ENCODE measurements at places on chromosomes 6 and 20.

DNA sequence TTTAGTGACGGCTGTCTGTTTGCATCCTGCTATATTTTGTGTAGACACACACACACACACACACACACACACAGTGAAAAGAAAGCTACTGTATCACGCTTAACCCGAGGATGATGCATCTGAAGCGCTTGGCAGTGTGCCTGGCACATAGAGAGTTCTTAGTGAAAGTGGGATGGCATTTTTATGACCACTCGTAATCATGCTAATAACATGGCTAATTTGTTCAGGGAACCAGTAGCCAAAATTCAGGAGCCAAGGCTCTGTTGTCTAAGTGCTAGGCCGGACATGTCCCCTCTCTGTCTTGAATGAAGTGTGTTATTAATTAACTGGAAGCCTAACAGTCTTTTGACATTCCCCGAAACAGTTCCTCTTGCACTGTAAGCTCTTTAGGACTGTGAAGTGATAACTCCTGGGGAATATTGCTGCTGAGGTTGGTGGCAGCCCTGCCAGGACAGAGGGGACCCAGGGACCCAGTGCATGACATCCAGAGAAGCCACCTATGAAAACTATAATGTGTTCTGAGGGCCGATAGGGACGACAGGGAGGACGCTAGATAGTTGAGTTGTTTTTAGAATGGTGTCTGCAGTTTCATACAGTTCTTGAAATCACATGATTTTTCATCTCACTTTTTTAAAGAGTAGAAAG lies 45.0 kb upstream of the IRF4 start:
- no peak for DNase-seq

DNA sequence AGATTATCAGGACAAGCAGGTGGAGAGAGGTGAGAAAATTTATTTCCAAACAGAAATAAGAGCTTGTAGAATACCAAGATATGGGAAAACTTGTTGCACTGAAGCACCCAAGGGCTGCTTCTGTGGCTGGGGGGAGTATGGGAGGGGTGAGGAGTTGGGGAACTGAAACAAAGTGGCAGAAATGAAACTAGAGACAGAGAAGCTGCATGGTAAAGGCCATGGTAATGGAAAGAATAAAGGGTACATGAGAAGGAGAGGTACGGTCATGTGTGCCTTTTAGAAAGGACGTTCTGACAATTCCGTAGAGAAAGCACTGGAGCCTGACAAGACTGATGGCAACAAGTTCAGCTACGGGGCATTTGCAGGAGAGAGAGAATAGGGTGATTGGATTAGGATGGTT lies 51.6 kb upstream of the RIN2 start:
- DNase-seq: peak; percentile 23

DNA sequence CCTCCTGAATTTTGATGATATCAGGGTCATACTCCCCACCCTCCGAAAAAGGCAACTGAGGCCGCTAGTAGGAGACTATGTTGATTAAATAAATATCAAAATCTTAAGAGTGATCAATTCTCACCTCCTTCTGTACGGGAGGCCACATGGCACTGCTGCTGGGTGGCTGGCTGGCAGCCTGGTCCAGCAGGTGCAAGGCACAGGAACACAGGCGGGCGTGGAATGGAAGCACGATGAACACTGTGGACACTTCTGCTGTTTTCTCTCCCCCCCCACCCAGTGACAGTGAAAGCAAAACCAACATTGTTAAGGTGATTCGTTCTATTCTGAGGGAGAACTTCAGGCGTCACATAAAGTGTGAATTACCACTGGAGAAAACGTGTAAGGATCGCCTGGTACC lies 9.7 kb upstream of the CLDN20 start:
- DNase-seq: no peak

DNA sequence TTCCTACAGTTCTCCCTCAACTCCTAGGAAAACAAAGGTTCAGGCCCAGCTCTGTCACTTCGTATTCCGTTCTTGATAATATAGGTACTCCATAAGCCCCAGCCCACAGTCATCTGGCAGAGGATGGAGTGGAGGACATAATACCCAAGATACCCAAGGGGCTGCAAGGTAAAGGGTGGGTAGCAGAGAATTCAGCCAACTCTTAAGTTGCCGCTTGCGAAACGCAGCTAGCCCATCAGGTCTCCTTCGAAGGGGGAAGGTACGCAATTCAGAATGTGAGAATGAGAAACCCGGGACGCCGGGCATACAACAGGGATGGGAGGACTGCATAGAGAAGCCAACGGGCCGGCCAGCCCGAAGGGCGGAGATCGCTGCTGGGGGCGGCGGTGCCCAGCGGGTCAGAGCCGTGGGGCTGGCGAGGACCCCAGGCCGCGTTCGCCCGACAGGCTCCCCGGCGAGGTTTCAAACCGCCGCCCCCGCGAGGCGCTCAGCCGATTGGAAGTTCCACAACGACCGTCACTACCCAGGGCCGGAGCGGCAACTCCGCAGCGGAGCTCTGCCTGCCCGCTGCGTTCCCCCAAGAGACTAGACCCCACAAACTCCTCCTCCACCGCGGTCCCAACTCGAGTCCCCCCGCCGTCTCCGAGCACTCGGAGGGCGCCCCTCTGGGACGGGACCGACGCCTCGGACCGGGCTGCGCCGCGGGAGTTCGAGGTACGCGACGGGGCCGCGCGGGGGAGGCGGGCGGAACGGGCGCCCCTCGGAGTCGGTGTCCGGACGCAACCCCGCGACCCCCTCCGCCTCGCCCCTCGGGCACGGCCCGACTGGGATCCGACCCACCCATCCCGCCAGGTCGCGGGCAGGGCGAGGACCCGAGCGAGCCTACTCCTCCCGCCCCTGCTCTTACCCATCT lies 911 bp downstream of the CDK19 start:
- peak; percentile 76 for DNase-seq

DNA sequence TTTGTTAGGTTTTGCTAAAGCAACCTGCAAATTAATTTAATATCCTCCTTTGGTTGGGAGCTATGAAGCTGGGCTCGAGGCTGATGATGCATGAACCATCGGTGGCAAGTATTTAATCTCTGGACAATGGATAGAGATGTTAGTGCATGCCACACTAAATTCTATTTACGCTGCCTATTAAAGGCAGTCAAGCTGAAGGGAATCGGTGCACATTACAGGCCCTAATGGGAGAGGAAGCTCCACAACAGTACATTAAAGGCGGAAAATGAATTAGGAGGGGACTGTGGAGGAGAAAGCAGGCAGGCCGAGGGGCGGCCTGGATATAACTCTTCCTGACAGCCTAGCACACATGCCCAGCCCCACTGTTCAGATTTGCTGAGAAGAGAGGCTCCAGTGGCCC lies 132.4 kb upstream of the MAFB start:
- DNase-seq: no peak

GRCh38 chr20:4812641-4813075 lies 90.9 kb downstream of the PRND start:
- DNase-seq: no peak

DNA sequence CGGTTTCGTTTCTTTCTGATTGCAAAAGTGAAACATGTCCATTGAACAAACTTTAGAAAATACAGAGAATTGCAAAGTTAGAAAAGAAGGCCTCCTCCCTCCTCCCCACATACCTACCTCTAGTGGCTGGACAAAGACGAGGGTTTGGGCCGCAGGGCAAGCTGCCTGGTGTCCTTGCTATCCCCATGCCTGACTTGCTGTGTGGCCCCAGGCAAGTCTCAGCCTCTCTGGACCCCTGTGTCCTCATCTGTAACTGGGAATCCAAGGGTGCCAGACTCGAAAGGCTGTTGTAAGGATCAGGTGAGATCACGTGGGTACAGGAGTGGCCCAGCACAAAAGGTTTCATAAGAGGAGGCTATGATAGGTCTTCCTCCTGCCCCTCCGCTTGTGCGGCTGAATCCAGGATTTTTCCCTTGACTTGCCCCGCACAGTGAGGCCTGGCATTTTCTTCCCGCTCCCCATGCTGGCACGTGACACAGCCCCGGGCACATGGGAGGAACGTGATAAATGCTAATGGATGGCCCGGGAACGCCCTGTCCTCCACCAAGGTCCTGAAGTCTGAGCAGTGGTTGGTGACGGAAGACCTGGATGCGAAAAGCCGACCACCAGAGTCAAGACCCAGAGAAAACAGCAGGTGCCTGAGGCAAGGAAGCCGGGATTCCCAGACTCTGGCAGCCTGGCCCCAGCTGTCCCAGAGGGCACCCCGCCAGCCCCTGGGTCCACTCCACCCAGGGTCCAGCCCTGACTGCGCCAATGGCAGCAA lies 55.8 kb downstream of the UBE2V1 start:
- DNase-seq: no peak

DNA sequence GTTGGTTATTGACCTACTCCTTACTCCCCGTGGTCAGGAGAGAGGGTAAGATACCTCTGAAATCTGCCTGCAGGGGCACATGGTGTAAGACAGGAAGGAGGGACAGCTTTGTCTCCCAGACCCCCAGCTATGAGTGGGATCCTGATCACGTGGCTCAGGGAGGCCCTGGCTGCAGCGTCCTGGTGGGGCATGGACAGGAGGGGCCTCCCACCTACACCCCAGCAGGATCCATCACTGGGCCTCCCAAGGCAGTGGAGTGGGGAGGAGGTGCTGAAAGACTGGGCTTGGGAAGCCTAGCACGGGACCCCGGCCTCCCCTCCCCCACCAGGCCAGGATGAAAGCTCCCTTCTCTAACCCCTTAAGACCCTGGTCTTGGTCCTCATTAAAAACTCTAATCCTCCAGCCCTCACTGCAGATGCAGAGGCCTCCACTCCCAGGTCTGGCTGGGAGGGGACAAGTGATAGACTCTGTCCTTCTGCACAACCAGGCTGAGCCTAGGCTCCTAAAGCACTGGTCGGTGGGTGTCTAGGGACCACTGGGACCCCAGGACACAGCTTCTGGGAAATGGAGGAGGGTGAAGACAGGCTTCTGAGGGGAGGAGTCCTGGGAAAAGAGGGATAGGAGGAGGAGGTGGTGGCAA lies 29.6 kb upstream of the VEGFA start:
- no peak for DNase-seq

DNA sequence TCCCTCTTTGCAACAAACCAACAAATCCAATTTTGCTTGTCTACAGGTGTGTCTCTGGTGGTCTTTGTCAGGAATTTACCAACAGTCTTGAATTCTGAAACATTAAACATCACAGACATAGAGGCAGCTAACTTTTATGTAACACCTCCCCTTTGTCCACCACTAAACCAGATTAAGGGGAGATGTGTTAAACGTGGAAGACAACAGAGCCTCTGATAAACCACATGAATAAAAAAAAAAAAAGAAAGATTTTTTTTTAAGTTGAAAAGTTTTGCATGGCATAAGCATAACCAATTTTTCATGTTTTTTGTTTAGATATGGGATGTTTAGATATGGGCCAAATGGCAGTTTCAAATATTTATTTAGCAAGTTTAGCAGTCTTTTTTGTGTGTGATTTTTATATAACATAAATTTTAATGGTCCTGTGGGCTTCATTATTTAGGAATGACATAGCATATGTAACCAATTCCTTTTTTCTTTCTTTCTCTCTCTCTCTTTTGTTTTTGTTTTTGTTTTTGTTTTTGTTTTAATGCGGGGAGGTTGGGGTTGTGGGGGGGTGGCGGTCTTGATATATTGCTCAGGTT lies 60.7 kb upstream of the BTN3A2 start:
- no peak for DNase-seq

- DNase-seq: no peak
These were observed 109.9 kb upstream of the ASF1A start for GRCh38 chr6:118783931-118784550.

DNA sequence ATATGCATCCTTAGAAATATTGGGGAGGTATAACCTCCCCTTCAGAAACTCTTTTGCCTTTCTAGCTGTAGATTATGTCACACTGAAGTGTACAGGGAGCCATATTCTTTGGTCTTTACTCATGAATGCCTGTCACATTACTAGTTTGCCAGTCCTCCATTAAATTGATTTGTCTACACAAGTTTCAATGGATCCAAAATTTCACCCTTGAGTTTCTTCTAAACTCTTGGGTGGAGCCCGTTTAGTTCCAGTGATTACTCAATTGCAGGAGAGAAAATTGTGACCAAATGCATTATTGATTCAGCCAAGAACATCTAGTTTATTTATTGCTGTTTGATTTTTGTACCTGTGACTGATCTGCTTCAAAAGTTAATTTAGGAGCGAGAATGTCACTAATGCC lies 60.4 kb upstream of the TFB1M start:
- DNase-seq: no peak

DNA sequence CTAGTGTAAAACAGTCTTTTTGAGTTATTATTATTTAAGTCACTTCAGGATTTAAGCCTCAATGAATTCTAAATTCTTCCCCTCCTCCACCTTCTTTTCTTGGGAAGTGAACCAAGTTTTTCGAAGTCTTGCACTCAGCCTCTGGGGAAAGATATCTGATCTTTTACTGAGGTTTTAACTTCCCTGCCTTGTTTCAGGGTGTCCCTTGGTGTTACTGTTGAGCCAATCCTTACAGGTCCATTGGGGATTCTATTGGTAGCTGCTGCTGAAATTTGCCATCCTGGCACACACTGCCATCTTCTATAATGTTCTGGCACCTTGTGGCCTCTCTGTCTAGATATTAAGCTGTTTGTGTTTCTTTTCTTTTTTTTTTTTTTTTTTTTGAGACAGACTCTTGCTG lies 31.7 kb downstream of the BEND6 start:
- no peak for DNase-seq

DNA sequence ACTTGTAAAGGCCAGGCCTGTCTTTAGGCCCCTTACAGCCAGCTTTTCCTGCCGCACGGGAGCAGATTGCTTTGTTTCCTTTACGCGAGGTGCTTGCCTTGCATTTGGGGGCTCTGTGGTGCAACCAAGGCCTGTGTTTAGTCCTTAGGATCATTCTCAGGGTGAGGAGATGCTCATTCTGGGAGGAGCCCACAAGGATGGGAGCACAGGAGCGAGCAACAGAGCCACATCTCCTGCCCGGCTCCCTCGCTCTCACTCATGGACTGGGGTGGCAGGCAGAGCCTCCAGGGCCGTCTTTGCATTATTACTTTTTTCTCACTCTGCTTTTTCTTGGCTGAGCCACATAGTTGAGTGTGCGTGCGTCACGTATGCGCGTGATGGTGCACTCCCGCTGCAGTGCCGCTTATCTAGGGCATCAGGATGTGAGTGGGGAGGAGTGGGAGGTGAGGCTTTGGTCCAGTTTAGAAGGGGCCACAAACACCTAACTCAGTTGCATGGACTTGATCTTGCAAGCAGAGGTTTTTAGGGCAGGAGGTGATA lies 19.1 kb downstream of the DYNLRB1 start:
- no peak for DNase-seq

DNA sequence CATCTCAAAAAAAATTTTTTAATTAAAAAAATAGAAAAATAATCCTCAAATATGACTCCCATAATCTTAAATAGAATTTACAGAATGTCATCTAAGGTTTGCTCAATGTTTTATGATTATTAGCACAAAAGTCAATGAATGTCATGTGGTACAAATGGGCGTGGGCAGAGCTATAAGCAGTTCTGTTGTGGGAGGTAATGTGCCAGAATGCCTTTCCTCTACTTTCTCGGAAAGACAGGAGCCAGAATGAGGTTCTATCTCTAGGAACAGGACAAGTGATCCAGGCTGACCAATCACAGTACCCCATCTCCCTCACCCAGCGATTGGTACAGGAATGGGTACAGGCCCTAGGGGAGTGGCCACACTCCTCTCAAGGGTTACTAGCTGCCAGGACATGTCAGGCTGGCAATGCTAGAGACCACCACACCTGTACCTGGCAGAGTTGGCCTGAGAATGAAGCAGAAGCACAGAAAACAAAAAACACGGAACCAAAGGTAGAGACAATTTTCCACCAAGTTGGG lies 15.1 kb downstream of the RALGAPA2 start:
- no peak for DNase-seq
